ENCODE measurements at places on chromosomes 7 and 10. TPM values are rescaled to one million over a fixed set of nuclear protein-coding genes. Genes with fewer than 3 reads are reported as not detected.

DNA sequence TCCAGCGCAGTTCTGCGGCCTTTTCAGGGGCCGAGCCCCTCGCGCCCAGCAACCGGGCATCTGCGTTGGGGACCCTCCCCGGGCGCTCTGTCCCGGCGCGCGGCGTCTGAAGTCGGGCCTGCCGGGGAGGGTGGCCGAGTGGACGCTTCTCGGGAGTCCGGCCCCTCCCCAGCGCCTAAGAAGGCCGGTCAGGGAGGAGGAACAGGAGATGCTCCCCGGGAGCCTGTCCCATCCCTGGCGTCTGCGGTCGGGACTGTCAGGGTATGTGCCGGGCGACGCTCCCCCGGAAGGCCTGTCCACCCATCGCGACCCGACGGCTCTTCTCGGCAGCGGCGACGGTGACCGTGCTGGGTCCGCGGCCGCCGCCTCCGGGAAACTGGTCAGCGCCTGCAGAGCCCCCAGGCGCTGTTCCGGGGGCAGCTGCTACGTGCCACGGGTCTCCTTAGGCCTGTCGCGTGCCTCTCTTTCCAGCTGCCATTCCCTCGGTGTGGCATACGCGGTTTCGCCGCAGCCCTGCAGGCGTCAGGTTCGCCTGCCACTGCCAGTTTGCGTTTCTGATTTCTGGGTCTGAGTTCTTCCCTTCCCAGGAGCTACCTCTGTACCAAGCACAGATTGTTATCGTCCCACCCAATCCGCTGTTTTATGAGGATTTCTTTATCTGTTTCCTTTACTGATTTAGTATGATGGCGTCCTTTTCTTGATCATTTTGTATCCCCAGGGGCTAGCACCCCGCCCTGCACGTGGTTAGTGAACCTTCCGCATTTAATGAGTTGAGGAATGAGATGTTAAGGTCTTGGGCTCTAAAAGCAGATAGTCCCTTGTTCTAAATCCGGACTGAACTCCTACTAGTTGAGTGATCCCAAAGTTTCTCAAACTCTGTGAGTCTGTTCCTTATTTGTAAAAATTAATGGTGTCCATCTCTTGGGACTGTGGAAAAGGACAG is 782 bp downstream of the IFIT5 start:
- H3K36me3 ChIP-seq, result no peaks in the 10 kb centered on the region
- DNase-seq, result peak; percentile 69
- H3K27me3 ChIP-seq, result no peaks in the 10 kb centered on the region
- no peaks in the 10 kb centered on the region for H3K4me1 ChIP-seq
- H3K27ac ChIP-seq, result peak overlapping the region; percentile 90

DNA sequence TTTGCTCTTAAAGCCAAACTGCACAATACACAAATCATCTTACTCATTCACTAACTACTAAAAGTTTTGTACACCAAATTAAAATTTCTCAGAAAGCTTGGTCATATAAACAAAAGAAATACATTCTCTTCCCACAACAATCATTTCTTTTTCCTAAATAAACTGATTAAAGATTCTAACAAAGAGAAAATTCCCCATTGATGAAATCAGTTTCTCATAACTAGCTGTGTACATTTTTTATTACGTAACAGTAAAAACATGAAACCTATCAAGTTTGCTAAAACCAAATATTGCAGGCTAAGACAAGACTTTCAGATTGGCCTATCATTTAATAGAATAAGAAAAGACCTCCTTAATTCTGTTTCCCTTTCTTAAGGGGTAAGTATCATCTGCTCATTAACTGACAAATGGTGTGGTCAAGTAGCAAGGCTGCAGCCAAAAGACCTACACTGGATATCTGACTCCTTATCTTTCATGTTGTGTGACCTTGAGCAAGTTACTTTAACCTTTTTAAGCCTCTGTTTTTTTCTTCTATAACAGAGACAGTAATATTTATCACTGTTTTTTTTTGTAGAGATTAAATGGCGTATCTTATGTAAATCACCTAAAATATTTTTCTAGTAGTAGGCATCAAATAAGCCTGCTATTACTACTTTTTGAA is 22.4 kb downstream of the NAMPT start:
- DNase-seq, result no peak
- no peaks in the 10 kb centered on the region for H3K27me3 ChIP-seq
- no peak overlapping the region for H3K4me3 ChIP-seq

DNA sequence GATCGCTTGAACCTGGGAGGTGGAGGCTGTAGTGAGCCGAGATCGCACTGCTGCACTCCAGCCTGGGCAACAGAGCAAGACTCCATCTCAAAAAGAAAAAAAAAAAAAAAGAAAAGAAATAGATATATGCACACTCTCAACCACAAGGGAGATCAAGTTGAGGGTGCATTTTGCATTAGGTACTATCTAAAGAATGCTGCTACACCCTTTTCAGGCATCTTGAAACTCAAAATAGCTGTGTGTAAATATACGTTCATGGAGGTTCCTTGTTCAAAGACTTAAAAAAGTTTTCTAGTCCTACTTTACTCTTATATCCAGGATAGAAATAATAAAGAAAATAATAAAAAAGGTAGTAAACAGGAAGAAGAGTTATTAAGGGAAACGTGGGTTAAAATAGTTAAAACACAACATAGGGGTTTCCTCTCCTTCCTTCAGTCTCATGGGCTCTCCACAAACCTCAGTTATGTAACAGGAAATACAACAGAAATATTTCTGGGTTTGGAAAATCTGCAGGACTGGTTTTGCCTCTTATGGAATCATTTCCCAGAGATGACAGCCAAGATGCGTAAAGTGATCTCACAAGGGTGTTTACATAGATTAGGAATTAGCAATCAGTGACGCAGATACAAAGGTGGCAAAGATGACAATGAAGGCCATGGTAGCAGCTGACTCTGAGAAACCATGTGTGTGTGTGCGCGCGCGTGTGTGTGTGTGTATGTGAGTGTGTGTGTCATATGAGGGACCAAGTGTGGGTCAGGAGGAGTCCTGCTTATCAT is 15.1 kb downstream of the STEAP4 start:
- H3K4me3 ChIP-seq, result no peak overlapping the region
- H3K4me1 ChIP-seq, result no peaks in the 10 kb centered on the region
- DNase-seq, result no peak
- H3K27me3 ChIP-seq, result no peaks in the 10 kb centered on the region

- no peak for DNase-seq
- H3K36me3 ChIP-seq, result no peaks in the 10 kb centered on the region
- no peak overlapping the region for H3K27ac ChIP-seq
- no peaks in the 10 kb centered on the region for H3K4me1 ChIP-seq
- H3K4me3 ChIP-seq, result no peak overlapping the region
- H3K27me3 ChIP-seq, result no peaks in the 10 kb centered on the region
These were observed 30.9 kb upstream of the CREB5 start for GRCh38 chr7:28381466-28381865.

Gene EGFR
- 11.3 TPM for polyA plus RNA-seq

- no peak overlapping the region for H3K4me3 ChIP-seq
- H3K4me1 ChIP-seq, result no peaks in the 10 kb centered on the region
- H3K36me3 ChIP-seq, result no peaks in the 10 kb centered on the region
- DNase-seq, result no peak
- H3K27ac ChIP-seq, result no peak overlapping the region
These were observed 83.4 kb upstream of the NUPR2 start for GRCh38 chr7:56199639-56200038.

Gene CRPPA
- 0.23 TPM for polyA plus RNA-seq

DNA sequence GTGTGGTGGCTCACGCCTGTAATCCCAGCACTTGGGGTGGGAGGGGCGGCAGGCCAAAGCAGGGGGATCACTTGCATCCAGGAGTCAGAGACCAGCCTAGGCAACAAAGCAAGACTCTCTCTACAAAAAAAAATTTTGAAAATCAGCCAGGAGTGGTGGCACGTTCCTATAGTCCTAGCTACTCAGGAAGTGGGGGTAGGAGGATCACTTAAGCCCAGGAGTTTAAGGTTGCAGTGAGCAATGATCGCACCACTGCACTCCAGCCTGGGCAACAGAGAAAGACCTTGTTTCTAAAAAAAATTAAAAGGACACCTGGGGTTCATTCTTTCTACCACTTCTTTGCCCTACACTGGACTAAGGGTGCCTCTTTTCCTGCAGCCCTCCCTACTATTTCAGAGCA is 15.1 kb downstream of the WAPL start:
- no peak overlapping the region for H3K4me3 ChIP-seq
- H3K4me1 ChIP-seq, result peaks cover 3% of the 10 kb centered on the region
- H3K27ac ChIP-seq, result no peak overlapping the region
- H3K27me3 ChIP-seq, result no peaks in the 10 kb centered on the region
- DNase-seq, result no peak

DNA sequence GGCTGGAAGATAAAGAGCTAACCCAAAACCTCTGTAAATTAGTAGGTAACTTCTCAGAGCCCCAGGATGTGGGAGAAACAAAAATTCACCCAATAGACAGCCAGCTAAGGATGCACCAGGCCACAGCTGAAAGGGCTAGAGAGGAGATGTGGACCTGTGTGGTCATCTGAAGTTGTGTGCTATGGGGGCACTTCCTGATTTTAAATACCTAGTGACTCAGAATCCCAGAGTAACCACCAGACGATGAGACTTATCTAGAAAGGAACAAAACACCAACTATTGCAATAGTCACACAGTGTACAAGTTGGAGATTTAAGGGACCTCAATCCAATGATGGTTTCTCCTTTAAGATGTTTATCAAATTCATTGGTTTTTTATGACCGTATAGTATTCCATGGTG is 408.3 kb upstream of the ANKRD30A start:
- H3K27me3 ChIP-seq, result no peaks in the 10 kb centered on the region
- DNase-seq, result no peak
- no peak overlapping the region for H3K4me3 ChIP-seq
- H3K4me1 ChIP-seq, result no peaks in the 10 kb centered on the region
- H3K36me3 ChIP-seq, result no peaks in the 10 kb centered on the region
- no peak overlapping the region for H3K27ac ChIP-seq

DNA sequence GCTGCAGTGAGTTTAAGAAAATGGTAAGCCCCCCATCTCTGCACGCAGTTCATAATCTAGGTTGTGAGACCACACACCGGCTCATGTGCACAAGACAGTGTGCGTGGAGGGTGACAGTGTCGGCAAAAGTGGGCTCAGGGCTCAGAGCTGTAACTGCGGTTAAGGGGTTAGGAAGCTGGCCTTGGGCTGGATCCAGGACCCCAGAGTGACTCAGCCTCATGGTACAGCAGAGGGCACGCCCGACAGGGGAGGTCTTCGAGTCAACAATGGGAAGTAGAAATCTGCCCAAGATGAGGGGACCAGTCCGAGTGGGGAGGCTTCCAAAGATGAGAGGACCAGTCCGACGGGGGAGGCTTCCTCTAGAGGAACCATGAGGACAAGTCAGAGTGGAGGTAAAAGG is 437.7 kb downstream of the DNAJB6 start:
- H3K4me1 ChIP-seq, result no peaks in the 10 kb centered on the region
- peak; percentile 26 for DNase-seq
- no peak overlapping the region for H3K4me3 ChIP-seq
- no peaks in the 10 kb centered on the region for H3K36me3 ChIP-seq
